ENCODE measurements at places on chromosomes 4 and X. TPM values are rescaled to one million over a fixed set of nuclear protein-coding genes. Genes with fewer than 3 reads are reported as not detected.

The TNMD gene
- total RNA-seq, result not detected

The PDZD4 gene
- total RNA-seq, result 1.4 TPM

- no peaks in the 10 kb centered on the region for H3K27me3 ChIP-seq
- H3K27ac ChIP-seq, result no peak overlapping the region
- no peak for DNase-seq
- H3K36me3 ChIP-seq, result no peaks in the 10 kb centered on the region
- H3K4me1 ChIP-seq, result no peaks in the 10 kb centered on the region
- H3K4me3 ChIP-seq, result no peak overlapping the region
These were observed 939.4 kb downstream of the C4orf33 start for GRCh38 chr4:130035391-130035790.

DNA sequence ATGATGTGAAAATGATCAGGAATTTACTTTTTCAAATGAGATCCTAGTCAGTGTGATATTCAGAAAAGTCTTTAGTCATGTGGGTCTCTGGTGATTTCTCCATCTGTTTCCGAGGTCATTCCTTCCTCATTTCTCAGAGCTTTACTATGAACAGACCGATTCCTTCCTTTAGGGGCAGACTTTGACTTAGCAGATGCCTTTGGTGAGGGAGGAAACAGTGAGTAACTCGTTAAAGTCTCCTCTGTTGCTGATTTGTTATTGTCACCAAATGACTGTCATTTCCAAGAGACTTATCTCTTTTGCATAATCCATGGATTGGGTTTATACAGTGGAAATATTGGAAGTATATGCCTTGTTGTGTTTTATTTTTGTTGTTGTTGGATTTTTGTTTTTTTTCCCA is 76.2 kb upstream of the CD99 start:
- H3K27ac ChIP-seq, result peak overlapping the region; percentile 55
- no peak overlapping the region for H3K4me3 ChIP-seq
- H3K4me1 ChIP-seq, result peaks cover 43% of the 10 kb centered on the region
- no peak for DNase-seq
- H3K27me3 ChIP-seq, result no peaks in the 10 kb centered on the region

The UGT8 gene
- 0.14 TPM for total RNA-seq

The FGD1 gene
- 0.07 TPM for total RNA-seq

The MAGEB17 gene
- total RNA-seq, result not detected

DNA sequence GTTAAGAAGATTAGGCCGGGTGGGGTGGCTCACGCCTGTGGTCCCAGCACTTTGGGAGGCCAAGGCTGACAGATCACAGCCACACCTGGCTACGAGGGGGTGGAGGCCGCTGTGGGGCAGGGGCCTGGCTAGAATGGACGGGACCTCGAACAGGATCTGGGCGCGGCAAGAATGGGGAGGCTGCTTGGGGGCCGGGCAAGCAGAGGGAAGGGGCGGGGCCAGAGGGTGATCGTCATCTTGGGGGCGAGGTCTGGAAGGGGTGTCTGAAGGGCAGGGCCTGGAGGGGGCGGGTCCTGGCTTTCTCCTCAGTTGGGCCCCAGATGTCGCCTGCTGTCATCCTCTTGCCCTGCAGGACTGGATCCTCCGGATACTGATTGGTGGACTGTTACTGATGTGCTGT is 57.3 kb upstream of the ENPEP start:
- no peaks in the 10 kb centered on the region for H3K4me1 ChIP-seq
- H3K27me3 ChIP-seq, result peaks cover 8% of the 10 kb centered on the region
- no peak overlapping the region for H3K4me3 ChIP-seq
- H3K36me3 ChIP-seq, result no peaks in the 10 kb centered on the region
- no peak for DNase-seq
- H3K27ac ChIP-seq, result no peak overlapping the region

The GAGE2A gene
- not detected for total RNA-seq

GRCh38 chr4:184825141-184825895 is 450 bp downstream of the ACSL1 start:
- H3K4me1 ChIP-seq, result peaks cover 44% of the 10 kb centered on the region
- peak; percentile 58 for DNase-seq
- peak overlapping the region; percentile 67 for H3K27ac ChIP-seq

DNA sequence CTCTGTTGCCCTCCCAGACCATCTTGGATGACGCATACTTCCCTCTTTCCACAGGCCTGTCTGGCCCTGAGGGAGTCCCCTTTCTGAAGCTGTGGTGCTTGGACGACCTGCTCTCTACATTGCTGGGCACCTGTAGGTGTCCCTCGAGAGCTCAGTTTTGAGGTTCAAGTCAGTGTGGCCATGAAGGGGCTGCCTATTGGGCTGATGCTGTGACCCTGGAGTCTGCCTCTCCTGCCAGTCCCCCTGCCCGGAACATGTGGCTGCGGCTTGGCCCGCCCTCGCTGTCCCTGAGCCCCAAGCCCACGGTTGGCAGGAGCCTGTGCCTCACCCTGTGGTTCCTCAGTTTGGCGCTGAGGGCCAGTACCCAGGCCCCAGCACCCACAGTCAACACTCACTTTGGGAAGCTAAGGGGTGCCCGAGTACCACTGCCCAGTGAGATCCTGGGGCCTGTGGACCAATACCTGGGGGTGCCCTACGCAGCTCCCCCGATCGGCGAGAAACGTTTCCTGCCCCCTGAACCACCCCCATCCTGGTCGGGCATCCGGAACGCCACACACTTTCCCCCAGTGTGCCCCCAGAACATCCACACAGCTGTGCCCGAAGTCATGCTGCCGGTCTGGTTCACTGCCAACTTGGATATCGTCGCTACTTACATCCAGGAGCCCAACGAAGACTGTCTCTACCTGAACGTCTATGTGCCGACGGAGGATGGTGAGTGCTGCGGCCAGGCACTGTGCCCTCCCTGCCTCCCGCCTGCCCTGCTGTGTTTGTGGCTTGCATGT is 3.0 kb downstream of the NLGN3 start:
- peaks cover 7% of the 10 kb centered on the region for H3K4me1 ChIP-seq
- H3K4me3 ChIP-seq, result no peak overlapping the region
- H3K27ac ChIP-seq, result no peak overlapping the region
- no peak for DNase-seq
- H3K36me3 ChIP-seq, result no peaks in the 10 kb centered on the region

The PCGF3 gene
- total RNA-seq, result 25.6 TPM

The CSN1S1 gene
- not detected for total RNA-seq

- no peaks in the 10 kb centered on the region for H3K4me1 ChIP-seq
- H3K36me3 ChIP-seq, result no peaks in the 10 kb centered on the region
- no peak for DNase-seq
- no peak overlapping the region for H3K4me3 ChIP-seq
- H3K27me3 ChIP-seq, result peaks cover 2% of the 10 kb centered on the region
- H3K27ac ChIP-seq, result no peak overlapping the region
These were observed 128.6 kb upstream of the MAP9 start for GRCh38 chr4:155505321-155505720.

DNA sequence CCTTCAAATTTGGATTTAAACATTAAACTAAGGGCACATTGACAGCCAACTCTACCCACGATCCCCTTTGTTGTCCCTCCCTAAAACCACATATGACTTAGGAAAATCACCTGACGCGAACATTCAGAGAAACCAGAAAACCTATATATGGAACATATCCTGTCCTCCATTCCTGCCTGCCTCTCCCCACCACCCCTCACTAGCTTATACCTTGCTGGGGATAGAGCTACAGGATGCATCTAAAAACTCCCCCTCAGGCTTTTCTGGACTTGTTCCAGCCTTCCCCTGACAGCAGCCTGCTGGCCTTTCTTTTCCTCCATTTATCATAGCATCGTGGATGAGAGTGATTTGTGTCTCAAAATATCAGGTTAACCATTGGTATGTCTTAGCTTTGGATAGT is 8.8 kb downstream of the STK26 start:
- peaks cover 35% of the 10 kb centered on the region for H3K36me3 ChIP-seq
- no peak for DNase-seq
- peak overlapping the region; percentile 9 for H3K4me3 ChIP-seq
- peaks cover 76% of the 10 kb centered on the region for H3K4me1 ChIP-seq
- H3K27ac ChIP-seq, result peak overlapping the region; percentile 25

DNA sequence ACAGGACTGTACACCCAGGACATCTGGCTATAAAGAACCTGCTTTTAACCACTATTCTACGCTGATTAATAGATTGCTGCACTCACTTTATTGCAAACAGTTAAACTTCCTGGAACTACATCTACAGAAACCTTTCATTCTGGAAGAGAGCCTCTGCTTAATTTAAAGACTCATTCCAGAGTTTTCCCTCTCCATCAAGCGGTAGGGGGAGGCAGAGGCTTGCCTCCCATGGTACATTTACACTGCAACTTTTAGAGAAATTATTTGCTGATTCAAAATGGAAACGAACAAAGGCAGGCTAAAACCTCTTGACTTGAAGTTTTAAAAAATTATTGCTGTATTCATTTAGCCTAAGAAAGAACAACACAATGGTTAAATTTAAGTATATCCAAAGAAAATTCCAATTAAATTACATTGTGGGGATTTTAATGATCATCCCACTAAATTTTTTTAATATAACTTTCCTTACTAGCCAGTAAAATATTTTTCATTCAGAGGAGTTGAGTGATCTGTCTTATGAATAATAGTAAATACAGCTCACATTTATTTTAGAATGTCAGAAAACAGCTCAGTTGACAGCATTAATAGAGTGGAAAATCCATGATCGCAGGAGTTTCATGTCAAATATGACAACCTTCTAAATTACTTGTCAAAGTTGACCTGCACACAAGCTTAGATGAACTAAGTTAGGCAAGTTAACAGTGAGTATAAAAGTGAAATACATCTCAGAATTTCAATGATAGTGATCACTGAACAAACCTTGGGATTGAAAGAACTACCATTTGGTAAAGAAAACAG is 46.3 kb upstream of the PCDH10 start:
- no peak overlapping the region for H3K4me3 ChIP-seq
- H3K36me3 ChIP-seq, result no peaks in the 10 kb centered on the region
- no peaks in the 10 kb centered on the region for H3K27me3 ChIP-seq
- no peaks in the 10 kb centered on the region for H3K4me1 ChIP-seq
- no peak overlapping the region for H3K27ac ChIP-seq

The ARHGAP6 gene
- not detected for total RNA-seq
